Fibroblast of villous mesenchyme (primary cell): ENCODE measurements at places on chromosomes 7 and 10. TPM values are rescaled to one million over a fixed set of nuclear protein-coding genes. Genes with fewer than 3 reads are reported as not detected.

DNA sequence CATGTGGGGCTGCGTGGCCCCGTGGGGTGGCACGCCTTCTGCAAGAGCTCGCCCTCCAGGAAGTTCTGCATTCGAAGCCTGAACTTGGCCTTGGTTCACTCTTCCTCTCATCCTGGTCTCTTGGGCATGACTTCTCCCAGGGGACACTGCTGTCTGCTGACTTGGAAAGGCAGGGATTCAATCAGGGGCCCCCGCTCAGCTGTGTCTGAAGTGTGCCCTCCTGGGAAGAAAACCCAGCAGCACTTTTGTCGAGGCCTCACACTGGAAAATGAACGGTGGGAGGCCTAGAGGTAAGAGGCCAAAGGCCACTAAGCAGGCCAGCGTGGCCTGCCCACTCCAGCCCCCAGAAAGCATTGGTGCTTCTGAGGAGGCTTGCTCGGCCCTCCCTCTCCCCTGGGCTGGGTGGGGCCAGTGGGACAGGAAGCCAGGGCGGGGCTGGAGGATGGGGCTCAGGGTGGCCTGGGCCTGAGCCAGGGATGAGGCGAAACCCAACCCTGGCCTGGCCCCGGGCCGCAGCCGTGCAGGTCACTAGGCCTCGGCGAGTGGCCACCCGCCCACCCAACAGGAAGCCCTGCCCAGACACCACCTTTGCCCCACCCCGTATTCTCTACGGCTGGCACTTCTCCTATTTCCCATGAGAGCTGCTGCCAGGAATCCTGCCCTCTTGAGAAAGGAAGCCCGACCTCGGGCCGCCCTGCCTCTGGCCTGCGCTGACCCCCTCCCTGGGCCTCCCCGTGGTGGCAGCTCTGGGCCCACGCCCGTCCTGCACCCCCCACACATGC, 81.1 kb downstream of the ZMIZ1 start:
- peak; percentile 89 for DNase-seq

The MAGI2 gene
- 20.0 and 24.6 TPM in 2 replicates for total RNA-seq

- peak; percentile 25 for DNase-seq
Measured at GRCh38 chr7:99762680-99763327, 21.2 kb downstream of the CYP3A4 start.

The PRKG1 gene
- 19.0 and 38.7 TPM in 2 replicates for total RNA-seq

GRCh38 chr7:12646139-12646538, 41.3 kb upstream of the ARL4A start:
- DNase-seq, result peak; percentile 48

DNA sequence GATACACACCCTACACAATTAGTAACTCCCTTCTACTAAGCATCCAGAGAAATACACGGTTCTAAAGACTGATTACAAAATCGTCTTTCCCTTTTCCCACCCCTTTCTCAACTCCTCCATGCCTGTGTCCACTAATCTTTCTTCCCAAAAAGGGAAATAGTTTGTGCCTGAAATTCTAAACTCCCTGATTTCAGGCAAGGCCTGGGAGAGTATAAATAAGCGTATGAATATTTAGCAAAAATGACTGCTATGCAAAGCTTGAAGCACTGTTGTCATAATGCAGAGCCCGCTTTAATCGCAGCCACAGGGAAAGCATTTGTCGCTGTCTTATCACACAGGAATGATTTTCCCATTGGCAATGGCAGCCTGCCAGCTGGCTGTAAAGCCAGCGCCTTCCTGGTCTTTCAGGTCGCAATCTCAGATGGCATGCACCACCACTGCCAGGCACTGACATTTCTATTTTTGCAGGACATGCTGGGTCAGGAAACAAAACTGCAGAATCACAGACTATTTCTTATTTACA, 142.9 kb upstream of the PCGF5 start:
- DNase-seq, result peak; percentile 15
